ENCODE measurements at places on chromosomes 1 and 21.

- no peak for DNase-seq
Measured at GRCh38 chr21:43209575-43210453, 41.0 kb downstream of the CRYAA start.

DNA sequence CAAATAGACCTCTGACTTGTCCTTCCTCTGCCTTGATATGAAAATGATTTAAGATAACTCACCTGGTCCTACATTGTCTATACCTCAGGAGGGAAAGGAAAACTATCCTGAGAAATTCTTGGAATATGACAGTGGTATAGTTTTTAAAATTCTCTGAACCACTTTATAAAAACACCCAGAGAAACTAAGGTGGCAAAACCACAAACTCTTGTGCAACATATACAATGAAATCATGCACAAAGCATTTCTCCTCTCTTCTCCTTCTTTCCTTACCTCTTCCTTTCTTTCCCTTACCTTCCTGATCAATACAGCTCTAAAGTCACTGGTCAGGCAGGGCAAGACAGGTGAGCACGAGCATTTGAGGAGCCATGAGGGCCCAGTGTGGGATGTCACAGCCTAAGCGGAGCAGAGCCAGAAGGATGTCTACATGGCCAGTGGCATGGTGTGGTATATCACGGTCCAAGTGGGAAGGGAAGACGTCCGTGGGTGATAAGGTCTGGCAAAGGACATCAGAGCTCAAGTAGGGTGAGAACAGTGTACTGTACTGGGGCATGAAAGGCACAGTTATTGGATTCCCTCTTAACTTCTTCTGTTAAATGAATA is 543.3 kb downstream of the DPYD start:
- DNase-seq, result no peak

DNA sequence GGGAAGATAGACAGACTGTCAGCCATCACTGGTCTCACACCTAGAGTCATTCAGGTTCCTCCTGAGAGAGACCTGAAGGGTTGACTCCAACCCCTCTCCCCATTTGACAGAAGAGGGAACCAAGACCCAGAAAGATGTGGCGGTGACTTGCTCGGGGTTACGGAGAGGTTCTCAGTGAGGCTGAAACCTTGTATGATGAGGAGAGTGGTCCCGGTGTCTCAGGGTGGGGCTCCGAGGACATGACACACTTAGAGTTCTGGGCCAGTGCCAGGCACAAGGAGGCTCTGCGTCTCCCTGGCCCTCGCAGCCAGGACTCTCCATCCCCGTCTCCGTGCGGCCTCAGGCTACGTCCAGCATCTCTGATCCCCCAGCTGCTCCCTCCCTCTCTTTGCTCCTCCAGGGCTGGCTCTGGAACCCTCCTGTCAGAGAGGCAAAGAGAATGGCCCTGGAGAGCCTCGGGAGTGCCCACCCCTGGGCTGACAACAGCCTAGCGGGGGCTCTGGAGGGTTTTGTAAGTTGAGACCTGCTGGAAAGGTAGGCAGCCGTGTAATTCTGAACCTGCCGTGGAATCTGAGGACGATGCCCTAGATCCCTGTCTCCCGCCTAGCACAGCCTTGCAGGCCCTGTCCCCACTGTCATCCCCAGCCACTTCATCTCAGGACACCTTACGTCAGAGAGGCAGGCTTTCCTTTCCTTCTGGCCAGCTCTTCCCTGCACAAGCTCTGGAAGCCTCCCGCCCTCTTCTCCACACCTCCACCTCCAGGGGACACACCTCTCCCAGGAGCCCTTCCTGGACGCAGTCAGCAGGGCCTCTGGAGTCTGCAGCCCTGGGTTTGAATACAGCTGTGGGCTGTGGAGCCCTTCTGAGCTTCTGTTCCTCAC is 4.1 kb downstream of the EFHD2 start:
- no peak for DNase-seq

DNA sequence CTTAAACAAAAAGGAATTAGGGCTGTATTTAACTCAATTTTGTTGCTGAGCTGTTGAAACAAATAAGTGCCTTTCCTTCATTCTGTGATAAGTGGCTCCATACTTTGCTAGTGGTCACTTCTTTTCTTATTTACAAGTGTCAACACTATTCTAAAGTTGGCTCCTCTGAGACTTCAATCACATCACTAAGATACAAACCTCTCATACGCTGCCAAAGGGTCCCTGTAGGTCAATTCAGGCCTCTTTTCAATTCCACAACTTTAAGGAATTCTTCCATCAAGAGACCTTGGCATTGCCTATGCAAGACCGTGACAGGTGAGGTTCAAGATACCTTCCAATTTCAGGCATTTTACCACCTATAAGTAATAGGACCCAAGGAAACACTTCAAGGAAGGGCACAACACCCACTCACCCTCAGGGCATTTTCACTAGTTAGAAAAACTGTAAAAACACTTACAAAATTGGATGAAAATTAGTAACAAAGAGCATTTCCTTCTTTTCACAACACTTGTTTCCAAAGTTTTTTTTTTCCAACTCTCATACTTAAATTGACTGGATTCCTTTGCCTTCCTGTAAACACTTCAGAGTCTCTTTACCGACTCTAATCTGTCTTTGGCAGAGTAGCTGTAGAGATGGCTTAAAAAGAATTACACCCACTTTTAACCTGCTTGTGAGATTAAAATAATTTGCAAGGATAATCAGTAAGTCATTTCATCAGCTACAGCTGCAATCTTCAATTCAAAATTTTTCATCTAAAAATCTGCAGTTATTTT is 24.5 kb downstream of the SERBP1 start:
- DNase-seq, result no peak

DNA sequence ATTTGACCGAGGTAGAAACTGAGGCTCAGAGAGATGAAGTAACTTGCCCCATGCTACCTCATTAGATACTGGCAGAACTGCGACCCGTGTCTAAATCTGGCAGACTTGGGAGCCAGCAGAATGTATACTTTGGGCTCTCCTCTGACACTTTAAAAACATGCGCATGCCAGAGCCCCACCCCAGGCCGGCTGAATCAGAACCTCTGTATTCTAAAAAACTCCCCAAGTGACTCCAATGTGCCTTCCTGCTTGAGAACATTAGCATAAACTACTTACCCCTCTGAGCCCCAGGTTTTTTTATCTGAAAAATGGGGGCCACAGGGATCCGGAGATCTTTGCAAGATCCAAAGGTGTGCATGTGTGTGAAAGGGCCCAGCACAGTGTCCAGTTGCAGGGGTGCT is 344.7 kb upstream of the USP24 start:
- DNase-seq, result no peak

GRCh38 chr21:41290106-41290799 is 26.3 kb upstream of the FAM3B start:
- no peak for DNase-seq

- DNase-seq, result no peak
Measured at GRCh38 chr1:1535201-1536018, 5.0 kb downstream of the TMEM240 start.

DNA sequence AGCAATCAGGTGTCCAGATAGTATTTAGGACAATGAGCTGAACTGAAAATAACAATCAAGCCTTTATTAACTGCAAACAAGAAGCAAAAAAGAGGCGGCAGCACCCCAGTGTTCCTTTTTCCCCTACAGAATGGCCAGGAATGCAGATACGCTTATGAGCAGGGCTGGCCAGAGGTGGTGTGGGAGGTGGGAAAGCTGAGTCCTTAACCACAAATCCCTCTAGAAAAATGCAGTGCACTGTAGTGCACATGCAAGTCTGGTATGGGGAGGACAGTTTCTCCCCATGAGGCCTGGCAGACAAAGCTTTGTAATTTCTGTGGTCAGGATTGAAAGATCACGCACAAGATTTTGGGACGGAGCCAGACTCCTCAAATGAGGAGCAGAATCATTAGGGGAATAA is 10.7 kb upstream of the IFNAR1 start:
- no peak for DNase-seq

GRCh38 chr1:167641786-167642500 is 11.9 kb downstream of the RCSD1 start:
- no peak for DNase-seq

DNA sequence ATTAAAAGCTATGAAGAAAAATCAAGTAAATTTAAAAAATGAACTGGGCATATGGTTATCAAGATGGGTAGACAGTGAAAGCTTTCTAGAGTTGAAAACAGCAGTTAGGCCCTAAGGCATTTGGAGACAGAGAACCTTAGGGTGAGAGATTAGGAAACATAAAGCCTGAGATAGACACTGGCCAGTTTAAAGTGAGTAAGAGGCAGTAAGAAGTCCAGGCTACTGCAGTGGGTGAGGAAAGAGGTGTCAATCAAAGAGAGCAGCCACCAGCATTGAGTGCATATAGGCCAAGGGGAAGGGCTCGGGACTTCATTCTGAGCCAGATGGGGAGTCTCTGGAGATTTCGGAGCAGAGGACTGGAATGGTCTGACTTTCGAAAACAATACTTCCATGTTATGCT is 1360.5 kb upstream of the ADGRL4 start:
- no peak for DNase-seq

Measured in stimulated activated CD4-positive, alpha-beta T cell treated with anti-CD3 and anti-CD28 coated beads, Interleukin-1b, Interleukin-23, amount 100 ng/mL, for 4 hours (primary cell).